CD4-positive, alpha-beta T cell treated with Interleukin-6 at 100 ng/mL for 8 hours (primary cell): ENCODE measurements at places on chromosomes 2 and 18.

GRCh38 chr2:113119111-113119510, 8.3 kb upstream of the IL1RN start:
- no peak for DNase-seq

DNA sequence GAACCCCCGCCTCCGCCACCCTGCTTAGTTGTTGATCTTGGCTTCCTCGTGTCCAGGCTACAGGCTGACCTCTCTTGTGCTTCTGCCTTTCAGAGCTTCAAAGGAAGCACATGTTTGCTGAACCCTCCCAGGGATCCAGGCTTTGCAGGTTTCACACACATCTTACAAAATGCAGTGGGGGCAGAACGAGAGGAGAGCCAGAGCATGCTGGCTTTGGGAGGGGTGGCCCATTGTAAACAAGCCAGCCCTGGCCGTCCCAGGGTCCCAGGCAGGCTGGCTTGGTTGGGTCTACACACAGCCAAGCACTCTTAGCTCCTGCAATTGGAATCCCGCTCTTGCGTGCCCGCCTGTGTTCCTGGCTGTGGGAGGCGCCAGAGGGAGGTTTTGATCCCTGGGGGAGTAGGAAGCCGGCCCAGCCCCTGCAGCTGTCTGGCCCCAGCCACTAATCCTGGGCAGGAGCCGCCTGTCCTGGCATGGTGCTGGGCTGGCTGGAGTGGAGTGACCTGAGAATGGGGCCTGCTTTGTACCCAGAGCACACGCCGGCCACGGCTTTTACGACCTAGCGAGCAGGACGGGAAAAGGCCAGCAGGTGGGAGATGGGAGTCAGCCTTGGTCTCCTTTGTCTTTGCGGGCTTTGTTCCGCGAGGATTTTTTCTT, 53.9 kb downstream of the SH3BP4 start:
- no peak for DNase-seq

DNA sequence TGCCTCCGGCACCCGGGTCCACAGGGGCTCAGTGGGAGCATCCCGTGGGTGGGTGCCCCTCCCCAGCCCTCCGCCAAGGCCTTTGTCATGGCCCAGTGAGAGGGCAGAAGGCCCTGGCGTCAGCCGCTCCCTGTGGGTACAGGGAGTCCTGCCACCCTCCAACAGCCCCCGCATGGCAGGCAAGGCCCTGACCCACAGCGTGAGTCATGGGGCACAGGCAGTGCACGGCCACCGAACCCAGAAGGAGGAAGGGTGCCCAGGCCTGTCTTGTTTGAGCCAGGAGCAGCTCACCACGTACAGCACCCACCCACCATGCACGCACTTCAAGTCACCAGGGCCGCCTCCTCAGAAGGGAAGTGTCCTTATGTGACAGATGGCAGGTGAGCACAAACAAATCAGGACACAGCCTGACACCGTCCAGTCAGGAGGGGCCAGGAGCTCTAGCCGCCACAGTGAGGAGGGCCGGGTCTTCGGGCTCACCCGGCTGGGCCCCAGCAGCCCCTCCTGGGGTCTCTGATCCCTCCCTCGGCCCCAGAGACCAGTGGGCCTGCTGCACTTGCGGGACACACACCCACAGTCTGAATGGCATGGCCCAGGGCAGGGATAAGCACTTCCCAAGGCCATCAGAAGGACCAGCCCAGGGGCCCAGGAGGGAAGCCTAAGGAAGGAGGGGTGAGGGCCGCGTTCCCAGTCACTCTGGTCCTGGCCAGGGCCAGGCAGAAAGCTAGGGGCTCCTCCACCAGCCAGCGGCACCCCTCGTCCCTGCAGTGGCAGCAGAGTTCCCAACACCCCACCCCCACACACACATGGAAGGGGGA, 25.8 kb downstream of the BIN1 start:
- DNase-seq: peak; percentile 55

- DNase-seq: no peak
Observed at GRCh38 chr2:178270338-178270737, 76.0 kb downstream of the OSBPL6 start.

DNA sequence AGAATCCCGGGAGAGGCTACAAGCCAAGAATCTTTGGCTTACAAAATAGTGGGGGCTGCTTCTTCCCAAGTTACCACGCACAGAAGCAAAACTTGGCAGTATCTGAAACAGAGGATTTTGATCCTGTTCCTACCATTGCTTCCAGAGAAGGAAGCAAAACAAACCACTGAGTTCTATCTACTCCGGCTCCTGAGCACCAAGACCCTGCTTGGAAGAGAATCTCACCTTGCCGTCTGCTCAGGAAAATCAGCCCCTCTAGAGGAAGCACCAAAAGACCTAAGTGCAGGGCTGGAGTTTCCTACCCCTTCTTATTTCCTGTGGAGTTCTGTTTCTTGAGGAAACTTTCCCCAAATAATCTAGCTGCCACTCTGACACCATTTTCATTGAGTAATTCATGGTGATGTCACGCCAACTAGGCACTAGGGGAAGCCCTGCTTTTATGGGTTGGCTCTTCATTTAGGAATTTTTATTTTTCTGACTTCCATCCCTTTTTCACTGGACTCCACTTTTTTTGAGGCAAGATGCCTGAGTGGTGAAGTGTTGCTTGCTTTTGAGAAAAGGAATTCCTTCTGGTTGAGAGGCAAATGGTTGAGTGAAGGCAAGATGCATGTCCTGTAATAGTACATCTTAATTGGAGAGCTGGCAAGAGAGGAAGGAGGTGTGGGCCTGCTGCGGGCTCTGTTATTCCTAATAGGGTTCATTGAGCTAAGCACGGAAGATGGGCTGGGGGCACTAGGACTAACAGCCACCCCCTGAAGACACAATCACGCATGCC, 36.8 kb upstream of the EML4 start:
- no peak for DNase-seq

GRCh38 chr18:63394954-63395353, 27.3 kb downstream of the VPS4B start:
- no peak for DNase-seq

DNA sequence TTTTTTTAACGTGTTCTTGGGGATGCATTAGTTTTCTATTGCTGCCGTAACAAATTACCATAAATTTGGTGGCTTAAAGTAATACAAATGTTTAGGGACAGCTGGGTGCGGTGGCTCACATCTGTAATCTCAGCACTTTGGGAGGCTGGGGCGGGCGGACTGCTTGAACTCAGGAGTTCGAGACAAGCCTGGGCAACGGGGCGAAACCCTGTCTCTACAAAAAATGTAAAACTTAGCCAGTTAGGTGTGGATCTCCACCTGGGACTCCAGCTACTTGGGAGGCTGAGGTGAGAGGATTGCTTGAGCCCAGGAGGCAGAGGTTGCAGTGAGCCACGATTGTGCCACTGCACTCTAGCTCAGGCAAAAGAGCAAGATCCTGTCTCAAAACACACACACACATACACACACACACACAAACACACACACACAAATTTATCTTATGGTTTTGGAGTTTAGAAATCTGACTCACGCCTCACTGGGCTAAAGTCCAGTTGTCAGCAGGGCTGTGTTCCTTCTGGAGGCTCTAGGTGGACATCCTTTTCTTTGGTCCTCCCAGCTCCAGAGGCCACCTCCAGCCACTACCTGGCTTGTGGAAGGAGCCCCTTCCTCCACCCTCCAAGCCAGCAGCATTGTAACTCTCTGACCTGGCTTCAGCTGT, 76.1 kb downstream of the SEPTIN10 start:
- DNase-seq: no peak

DNA sequence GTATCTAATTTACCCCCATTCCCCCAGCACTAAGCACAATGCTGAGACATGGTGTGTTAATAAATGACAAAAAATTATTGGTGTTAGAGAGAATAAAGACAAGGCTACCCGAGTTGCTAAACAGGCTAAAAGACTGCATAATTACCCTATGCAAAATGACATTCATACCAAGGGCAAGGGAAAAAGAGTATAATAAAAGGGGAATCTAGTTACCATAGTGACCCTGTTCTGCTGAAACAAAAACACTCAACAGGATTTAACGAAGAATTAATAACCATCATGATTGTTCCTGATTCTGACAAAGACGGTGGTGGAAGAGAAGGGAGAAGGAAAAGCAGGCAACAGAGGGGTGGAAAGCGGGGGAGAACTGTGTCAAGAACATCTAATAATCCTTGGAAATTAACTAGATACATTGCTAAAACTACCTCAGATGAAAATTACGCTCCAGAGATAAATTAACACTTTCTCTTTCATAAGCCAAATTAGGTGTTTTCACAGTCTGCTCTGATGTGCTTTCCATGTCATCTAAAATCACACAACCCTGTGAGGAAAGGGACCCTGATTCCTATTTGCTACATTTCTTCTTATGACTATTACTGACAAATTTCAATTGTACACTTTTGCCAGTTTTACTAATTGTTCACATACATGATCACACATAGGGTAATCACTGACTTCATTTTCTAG, 25.5 kb downstream of the TTR start:
- no peak for DNase-seq

DNA sequence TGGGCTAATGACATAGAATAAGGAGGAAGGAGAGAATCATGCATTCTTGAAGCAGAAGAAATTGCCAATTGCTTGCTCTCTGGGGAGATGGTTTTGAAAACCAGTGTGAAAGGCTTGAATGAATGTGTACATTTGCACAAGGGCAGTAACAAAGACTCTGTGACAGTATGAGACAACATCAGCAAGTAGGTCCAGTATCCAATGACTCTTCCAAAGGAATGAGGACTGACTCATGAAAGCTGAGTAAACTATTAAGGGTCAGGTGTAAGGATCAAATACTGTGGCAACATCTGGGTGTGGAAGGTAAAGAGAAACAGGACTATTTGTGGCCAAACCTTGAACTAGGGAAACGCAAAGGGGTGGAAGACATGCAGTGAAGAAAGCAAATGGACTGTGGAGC, 886.0 kb upstream of the CHAC2 start:
- no peak for DNase-seq

GRCh38 chr2:161990741-161991140, 83.3 kb downstream of the DPP4 start:
- DNase-seq: no peak

GRCh38 chr2:188727846-188728245, 246.3 kb upstream of the COL3A1 start:
- no peak for DNase-seq

DNA sequence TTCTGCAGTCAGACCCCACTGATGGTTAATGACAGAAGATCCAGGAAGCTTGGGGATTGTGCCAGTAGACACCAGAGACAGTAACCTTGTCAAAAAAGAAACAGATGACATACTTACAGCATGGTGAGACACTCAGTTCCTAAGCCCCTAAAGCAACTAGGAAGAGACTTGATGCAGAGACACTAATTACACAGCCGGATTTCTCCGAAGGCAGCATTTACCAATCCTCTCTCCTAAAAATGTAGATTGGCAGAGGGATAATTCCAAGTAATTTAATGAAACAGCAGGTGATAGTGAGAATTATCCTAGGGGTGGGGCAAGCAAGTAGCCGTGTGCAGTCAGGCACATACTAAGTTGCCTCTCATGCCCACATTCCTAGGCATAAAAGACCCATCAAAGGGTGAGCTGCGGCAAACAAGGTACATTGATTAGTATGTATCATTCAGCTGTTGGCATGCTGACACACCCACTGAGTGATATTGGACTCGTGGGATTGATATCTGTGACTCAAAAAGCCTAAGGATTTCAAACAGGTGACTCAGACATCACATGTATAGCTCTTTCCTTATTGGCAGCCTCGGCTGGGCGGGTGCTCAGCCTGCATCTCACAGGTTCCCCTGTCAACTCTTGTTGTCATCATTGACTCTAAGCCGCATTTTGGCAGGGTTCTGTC, 296.7 kb upstream of the ATP5MC3 start:
- DNase-seq: no peak

- no peak for DNase-seq
Observed at GRCh38 chr2:172788871-172789270, 53.2 kb downstream of the RAPGEF4 start.

DNA sequence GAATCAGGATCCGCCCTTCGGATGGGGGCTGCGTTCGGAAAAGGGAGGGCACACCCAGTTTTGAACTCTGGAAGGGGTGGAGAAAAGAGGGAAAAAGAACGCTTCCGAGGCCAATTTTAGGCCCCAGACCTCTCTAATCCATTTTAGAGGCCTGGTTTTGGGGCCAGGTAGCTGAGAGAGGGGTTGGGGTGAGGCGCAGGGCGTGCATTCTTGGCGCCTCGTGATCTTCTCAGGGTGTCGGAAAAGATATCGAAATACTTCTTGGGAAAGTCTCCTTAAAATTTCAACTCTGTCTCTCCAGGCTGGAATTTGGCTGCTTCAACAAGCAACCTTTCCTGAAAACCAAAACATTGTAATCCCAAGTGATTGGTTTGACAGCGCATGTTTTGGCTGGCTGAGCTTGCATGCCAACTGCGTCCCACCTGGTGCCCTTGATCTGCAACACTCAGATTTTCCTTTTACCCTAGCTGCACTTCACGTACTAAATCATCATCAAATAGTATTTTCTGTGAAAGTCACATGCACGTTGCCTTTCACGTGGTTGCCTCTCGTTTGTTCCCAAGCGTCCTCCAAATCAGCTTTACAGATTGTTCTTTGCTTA, 864 bp upstream of the XPO1 start:
- DNase-seq: peak; percentile 21

- no peak for DNase-seq
Observed at GRCh38 chr2:127133793-127134192, 26.8 kb upstream of the BIN1 start.

DNA sequence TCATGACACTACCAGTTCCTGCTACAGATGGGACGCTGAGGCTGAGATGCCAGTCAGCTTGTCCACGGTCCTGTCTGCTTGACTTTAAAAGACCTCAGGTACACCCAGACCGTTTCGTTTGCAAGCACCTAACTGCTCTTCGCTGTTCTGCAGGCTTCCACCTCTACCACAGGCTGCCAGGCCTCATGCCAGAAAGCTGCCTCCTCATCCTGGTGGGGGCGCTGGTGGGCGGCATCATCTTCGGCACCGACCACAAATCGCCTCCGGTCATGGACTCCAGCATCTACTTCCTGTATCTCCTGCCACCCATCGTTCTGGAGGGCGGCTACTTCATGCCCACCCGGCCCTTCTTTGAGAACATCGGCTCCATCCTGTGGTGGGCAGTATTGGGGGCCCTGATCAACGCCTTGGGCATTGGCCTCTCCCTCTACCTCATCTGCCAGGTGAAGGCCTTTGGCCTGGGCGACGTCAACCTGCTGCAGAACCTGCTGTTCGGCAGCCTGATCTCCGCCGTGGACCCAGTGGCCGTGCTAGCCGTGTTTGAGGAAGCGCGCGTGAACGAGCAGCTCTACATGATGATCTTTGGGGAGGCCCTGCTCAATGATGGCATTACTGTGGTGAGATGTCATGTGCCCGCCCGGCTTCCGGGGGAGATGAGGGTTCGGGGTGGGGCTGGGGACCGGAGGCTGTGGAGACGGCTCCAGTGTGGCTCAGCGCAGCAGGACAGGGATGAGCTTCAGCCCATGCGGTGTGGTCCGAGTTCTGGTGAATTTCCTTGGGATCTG, 5.9 kb downstream of the SLC9A4 start:
- no peak for DNase-seq

GRCh38 chr2:206718296-206718695, at the start of gene DYTN:
Gene DYTN, minus strand, starts transcription at chr2:206718396. Its CDS starts 117 bp downstream, at chr2:206718279.
- no peak for DNase-seq

GRCh38 chr2:218729640-218730039, 19.0 kb downstream of the TTLL4 start:
- no peak for DNase-seq

GRCh38 chr18:13616041-13616440, 110.3 kb downstream of the FAM210A start:
- no peak for DNase-seq
